Fibroblast of skin of left quadriceps (primary cell): ENCODE measurements at places on chromosomes 16 and 17.
A peak's percentile ranks its signal among the peaks of the same experiment; 100 is the strongest.

- no peak for DNase-seq
Measured at GRCh38 chr16:12079412-12079965, 103.0 kb downstream of the SNX29 start.

DNA sequence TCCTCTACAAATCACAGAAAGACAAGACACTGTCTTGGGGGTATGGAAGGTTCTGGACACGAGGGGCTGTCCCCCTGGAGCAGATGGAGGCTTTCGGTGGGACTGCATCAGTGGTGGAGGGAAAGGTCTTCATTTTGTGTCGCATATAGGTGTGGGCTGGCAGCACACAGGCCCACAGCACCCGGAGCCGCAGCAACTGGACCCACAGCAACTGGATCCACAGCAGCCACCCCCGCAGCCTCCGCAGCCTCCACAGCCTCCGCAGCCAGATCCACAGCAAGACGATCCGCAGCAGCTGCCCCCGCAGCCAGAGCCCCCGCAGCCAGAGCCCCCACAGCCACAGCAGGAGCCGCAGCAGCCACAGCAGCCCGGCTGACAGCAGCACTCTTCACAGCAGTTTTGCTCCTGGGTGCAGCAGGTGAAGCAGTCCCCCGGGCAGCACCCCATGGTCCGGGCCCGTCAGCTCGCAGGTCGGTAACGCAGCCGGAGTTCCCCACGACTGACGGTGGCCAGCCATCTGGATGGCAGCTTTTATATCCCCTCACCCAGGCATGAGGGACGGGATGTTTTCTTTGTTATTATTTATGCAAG lies at the start of gene KRTAP17-1:
Gene KRTAP17-1, minus strand, starts transcription at position 507 of the 591 bp plus-strand sequence. Its CDS starts 60 bp downstream, at position 447.
- DNase-seq = no peak

GRCh38 chr16:58498341-58499091 lies 1.4 kb upstream of the NDRG4 start:
- no peak for DNase-seq

DNA sequence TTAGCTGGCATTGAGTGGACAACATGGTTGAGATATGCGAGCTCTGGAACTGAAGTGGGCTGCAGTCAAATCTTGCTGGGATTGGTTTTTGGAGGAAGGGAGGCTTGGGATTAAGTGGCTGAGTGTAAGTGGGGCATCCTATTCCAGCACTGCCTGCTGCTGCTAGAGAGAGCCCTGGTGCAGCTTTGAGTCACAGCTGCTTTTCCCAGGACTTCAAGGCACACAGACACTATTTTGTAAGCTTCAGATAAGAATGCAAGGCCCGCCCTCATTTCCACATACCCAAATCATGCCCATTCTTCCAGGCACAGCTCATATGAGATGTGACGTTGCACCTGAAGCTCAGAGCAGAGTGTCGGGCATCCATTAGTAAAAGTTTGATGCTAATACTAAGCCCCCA lies 10.2 kb upstream of the MAF start:
- no peak for DNase-seq

DNA sequence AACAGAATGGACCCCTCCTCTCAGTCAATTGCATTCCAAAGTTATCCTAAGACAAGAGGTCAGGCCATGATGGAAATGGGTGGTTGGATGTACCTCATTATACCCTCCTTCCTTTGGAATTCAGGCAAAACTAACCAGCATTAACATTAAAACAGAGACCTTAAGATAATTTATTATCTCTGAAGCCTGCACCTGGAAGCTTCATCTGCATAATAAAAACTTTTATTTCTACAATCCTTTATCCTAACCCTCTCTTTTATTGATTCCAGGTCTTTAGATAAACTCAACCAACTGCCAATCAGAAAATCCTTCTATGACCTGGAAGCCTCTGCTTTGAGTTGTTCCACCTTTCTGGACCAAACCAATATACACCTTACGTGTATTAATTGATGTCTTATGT lies 49.0 kb downstream of the ACSM1 start:
- no peak for DNase-seq

- no peak for DNase-seq
Measured at GRCh38 chr17:61325382-61326073, 74.1 kb upstream of the TBX2 start.

GRCh38 chr16:2333231-2333630 lies 7.3 kb downstream of the ABCA3 start:
- no peak for DNase-seq

DNA sequence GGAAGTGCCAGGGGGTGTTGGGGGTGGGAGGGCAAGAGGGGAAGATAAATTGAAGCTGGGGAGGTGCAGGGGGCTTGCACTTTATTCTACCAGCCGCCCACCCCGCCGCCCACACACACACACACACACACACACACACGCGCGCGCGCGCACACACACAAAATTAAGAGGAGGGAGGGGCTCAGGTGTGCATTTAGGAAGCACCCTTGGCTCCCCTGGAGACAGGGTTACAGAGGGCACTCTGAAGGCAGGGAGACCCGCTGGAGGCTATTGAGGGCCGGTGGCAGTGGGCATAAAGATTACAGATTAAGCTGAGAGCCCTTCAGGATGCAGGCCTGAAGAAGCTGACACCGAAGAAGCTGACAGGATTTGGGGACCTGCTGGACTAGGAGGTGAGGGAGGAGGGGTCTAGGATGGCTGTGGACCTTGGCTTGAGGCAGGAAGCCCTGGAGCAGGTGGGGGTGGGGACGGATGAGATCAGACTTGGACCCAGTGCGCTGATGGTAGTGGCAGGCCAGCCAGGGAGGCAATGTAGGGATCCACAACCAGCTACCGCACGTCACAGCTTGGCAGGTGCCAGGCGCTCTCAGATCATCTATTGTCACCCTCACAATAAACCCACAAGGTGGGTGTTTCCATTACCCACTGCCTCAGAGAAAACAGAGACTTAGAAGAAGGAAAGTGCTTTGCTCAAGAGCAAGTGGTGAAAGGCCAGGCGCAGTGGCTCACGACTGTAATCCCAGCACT lies 772 bp upstream of the SAMD14 start:
- no peak for DNase-seq

DNA sequence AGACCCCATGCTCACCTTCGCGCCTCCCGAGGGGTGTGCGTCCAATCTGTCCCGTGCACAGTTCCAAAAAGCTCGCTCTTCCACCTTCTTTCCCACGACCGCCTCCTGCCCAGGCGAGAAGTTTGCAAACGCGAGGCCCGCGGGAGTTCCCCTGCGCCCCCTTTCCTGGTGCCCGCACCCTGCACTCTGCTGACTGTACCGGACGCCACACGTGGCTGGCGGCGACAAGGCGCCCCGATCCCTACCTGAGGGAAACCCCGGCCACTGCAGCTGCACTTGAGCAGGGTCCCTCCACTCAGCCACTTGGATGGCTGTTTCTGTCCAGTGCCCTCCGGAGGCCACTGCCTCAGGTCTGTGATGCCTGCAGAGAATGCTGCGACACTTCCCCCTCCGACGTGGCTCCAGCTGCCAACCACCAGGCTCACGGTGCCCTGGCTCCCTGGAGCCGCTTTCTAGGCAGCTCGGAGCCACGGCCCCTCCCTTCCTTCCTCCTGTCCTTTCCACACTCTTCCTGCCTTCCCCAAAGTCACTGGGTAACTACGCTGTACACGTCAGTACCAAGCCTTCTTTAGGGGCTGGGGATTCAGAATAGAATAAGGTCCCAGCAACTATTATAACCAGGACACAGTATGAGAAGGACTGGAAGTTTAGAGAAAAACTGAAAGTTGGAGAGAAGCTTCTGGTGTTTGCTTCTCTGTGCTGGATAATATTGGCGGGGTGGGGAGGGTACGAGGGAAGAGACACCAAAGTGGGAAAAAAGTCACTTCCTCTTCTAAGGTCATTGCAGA lies at the start of gene MLKL:
Gene MLKL, minus strand, starts transcription at position 425 of the 788 bp plus-strand sequence. CDS start 5,105 bp downstream, outside the sequence.
- peak; percentile 12 for DNase-seq

- DNase-seq = no peak
Measured at GRCh38 chr16:77723108-77723514, 797 bp downstream of the NUDT7 start.

GRCh38 chr17:79031996-79032875 lies 8.3 kb downstream of the C1QTNF1 start:
- DNase-seq = no peak

GRCh38 chr17:58367461-58367860 lies 15.5 kb upstream of the SUPT4H1 start:
- no peak for DNase-seq

- DNase-seq = peak; percentile 69
Measured at GRCh38 chr17:78324391-78325075, 35.3 kb downstream of the SOCS3 start.

GRCh38 chr16:79776243-79776847 lies 175.8 kb upstream of the MAF start:
- DNase-seq = no peak

DNA sequence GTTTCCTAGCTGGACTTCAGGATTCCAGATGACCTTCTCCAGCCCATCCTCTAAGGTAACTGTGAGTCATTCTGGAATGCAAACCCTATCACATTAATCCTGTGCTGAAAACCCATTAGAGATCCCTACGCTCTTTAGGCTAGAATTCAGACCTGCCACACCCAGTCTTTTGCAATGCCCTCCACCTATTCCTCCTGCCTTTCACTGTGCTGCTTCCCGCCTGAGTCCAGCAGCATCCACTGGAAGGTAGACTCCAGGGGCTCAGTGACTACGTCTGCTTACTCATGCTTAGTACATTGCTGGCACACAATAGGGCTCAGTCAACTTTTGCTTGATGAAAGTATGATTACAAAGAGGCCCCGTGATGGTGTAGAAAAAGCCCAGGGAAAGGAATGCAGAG lies 121.1 kb downstream of the SPACA3 start:
- DNase-seq = no peak

DNA sequence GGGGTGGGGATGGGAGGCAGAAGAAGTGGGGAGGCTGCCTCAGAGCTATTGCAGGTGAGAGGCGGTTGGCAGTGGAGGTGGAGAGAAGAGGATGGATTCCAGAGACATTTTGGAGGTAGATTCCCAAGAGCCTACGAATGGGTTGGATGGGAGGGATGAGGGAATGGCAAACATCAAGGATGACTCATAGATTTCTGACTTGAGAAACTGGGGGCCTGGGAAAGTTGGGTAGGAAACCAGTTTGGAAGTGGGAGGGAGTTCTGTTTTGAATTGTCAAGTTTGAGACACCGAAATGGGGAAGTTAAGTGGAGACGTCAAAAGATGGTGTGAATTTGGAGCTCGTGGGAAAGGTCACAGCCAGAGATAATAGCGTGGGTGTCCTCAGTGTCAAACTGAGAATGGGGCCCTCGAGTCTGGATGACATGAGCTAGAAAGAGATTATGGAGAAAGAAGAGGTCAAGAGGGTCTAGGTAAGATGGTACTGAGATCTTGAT lies 6.2 kb upstream of the CYLD start:
- no peak for DNase-seq

DNA sequence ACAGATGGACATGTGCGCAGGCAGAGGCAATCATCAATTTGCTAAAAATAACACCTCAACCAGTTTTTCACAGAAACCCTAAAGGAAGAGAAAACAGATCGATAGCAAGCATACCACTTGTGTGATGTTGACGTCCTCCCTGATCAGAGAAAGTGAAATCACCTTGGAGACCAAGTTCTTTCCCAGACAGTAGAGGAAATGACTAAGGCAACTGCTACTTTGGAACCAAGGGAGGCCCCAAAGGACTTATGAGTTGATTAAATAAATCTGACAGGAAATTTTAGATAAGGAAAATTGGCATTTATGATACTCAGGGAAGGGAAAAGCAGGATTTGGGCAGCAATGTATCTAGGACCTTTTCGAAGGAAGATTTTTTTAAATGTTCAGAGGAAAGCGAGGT lies 267.1 kb upstream of the ASIC2 start:
- DNase-seq = peak; percentile 7

GRCh38 chr16:50842013-50842505 lies 100.2 kb downstream of the CYLD start:
- DNase-seq = no peak

DNA sequence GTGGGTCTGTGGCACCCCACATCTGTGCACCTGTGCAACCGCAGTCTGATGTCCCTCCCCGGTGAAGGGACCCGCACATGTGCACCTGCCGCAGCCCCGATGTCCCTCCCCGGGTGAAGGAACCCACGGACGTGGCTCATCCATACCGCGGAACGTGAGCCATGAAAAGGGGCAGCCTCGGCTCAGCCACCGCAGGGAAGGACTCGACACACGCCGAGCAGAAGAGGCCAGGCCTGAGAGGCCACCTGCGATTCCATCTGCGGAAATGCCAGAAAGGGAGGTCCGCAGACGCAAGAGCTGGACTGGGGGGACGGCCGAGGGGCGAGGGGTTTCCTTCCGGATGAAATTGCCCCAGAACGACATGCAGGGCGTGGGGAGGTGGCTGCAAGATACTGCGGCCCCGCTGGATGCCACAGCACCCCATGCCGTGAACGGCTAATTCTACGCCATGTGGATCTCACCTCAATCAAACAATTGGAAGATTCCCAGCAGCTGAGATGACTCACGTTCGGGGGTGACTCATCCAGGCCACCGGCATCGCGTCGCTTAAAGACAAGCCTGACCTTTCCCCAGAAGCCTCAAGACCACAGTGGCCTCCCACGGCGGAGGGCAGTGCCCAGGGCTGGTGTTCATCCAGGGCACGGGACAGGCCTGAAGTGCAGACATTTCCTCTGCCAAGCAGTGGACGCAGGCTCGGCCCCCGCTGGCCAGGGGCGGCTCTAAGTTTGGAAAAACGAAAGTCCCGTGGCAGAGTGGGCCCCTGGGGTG lies 21.0 kb downstream of the SOX8 start:
- DNase-seq = no peak

GRCh38 chr16:77509796-77510195 lies 75.0 kb upstream of the ADAMTS18 start:
- DNase-seq = no peak

GRCh38 chr17:68612923-68613292 lies 11.7 kb upstream of the FAM20A start:
- no peak for DNase-seq
